Vagina (tissue), 2 donors: ENCODE measurements at places on chromosomes 16 and 17.

GRCh38 chr16:72814226-72814625 lies 233.7 kb downstream of the ZFHX3 start:
- DNase-seq: no peak

- DNase-seq: no peak
Observed at GRCh38 chr16:88467541-88467944, 14.5 kb downstream of the ZFPM1 start.

DNA sequence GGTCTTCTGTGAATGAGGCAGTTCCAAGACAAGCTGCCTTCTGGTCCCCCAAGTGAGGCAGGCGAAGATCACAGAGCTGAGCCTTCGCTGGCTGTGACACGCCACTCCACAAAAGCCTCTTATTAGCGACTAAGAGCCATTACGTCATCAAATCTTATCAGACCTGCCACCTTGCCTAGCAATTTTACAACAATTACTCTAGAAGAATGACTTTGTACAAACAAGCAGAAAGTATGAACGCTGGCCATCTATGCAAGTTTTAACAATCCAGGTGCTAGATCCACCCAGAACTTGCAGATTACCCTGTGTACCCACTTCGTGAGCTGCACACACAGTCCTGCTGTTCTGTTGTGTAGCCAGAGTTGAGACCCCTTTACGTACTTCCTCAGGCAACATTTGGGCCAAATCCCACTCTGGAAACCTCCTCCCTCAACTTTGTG lies 3.8 kb upstream of the ICAM2 start:
- no peak for DNase-seq

GRCh38 chr17:58318065-58318481 lies 10.5 kb downstream of the TSPOAP1 start:
- no peak for DNase-seq

DNA sequence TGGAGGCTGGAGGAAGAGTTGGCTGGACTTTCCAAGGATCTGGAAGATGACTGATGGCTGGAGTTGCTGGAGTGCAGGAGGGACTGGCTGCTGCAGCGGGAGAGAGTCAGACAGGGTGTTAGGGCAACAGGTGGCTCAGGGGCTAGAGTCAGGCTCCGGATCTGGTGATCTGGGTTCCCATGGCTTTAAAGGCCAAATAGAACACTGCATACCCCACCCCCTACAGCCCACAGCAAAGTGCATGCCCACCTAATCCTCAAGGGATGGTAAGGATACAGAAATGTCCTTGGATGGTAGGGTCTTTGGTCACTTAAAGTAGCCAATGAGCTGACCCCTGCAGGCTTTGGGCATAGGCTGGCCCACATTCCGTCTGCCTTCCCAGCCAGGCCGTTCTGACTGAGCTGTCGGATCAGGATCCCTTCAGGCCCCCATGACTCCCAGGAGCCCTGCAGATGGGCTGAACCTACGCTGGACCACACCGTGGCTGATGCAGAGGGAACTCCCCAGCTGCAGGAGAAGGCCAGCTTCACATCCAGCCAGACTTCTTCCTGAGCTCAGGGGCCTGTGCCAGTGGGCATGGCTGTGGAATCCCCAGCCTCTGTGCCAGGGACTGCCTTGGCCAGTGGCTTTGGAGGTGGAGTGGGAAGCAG lies 13.9 kb downstream of the TNS4 start:
- DNase-seq: no peak

DNA sequence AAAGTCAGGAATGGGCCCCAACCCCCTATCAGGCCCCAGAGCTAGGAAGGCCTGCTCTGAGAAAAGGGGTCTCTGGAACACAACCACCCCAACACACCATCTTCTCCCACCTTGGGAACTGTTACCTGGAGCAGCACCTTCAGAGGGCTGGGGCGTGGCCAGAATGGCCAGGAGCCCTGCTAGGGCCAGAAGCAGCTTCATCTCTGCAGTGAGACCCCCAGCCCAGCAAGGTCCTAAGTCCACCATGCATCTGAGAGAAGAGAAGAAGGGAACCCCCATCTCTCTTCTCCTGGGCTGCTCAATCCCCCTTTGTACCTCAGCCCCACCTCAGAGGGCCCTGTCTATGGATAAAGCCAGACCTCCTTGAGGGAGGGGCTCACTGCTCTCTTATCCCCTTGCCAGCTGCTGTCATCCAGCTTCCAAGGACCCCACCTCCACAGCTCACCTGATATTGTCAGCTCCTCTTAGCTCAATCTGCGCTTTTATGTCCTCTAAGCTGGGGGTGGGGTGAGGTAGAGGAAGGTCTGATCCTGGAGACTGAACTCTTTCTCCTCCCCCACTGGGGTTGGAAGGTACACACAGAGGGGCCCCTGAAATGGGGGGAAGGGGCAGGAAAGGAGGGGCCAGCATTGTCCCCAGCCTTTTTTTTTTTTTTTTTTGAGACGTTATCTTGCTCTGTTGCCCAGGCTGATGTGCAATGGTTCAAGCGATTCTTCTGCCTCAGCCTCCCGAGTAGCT lies at the start of gene MPO:
TSS of gene MPO (minus strand) at position 456 of the 738 bp plus-strand sequence. CDS start at position 279, 177 bp downstream.
- no peak for DNase-seq

- DNase-seq: no peak
Observed at GRCh38 chr17:68102318-68102758, 66.8 kb downstream of the KPNA2 start.

DNA sequence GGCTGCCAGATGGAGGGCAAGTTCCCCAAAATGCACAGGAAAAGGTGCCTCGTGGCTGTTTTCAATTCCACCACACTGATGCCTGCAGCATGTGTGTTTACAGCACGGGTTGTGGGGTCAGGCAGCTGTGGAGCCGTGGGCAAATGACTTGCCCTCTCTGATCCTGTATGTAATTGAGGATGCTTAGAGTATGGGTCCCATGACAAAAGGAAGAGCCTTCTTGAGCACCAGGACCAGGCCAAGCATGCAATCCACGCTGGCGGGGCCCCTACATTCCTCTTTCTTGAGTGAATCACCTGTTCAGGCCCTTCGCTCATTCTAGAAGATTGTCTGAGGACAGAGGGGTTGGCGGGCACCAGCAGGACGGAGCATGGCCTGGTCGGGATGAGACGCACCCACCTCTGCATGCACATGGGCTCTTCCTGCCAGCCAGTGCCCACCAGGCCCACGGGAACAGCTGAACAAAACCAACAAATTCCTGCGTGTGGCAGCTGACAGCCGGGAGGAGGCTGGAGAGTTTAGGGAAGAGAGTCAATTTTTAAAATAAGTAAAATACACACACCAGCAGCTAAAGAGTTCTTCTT lies 1.4 kb upstream of the CTRB2 start:
- no peak for DNase-seq

- no peak for DNase-seq
Observed at GRCh38 chr17:55002458-55002857, 33.9 kb downstream of the STXBP4 start.

DNA sequence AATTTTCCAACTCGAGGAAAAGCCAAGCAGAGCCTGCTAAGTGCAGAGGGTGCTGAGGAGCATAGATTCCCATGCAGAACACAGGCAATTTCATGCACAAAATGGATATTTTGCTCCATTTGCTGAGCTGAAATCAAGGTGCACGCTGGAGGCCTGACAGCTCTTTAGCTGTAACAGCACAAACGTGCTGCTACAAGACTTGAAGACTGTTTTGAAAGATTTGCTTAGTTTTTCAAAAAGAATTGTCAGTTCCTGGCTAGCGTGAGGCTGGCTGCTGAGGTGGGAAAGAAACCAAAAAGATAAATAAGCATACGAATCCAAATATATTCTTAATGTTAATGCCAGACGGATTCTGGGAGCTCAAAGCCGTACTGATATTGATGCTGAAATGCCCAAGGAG lies 309.0 kb upstream of the MAF start:
- DNase-seq: no peak

DNA sequence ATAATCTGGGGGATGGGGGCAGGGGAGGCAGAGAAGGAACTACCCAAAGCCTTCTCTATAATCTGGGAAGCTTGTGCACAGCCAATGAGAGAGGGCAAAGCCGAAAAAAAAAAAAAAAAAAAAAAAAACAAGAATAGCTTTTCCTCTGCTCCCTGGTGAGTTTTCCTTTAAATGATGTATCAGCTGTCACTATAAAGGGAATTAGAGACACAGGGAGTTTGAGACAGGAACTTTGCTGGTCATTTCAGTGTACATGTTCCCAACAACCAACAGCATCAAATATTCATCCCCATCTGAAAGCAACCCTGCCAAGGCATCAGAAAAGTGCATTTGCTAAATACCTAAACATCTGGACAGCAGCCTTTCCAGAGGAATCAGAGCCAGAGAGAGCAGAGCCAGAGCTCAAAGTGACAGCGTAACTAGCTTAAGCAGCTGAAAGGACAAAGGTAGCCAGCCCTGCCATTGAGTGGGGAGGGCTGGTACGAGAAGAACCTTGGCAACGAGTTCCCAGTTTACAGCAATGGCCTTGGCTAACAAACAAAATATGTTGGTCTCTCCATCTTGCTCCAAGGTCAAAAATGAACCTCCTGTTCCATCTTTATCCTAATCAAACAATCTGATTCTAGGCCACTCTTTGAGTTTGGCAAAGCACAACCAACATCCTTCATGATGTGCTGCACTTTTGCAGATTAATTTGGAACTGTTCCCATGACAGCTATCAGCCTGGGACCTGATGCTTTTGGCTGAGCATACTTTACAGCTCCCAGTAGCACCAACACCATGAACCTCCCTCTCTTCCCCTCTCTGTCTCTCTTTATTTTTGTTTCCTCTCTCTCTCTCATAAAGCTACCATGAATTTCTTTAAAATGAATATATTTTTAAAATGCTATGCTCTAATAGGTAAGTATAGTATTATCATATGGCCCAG lies 143.7 kb upstream of the GNAO1 start:
- no peak for DNase-seq
